Stimulated activated CD8-positive, alpha-beta memory T cell treated with anti-CD3 and anti-CD28 coated beads, Interleukin-2, amount 100 ng/mL, for 1 hour (primary cell): ENCODE measurements at places on chromosomes 5 and 9.

- no peak for DNase-seq
These were observed 130.9 kb downstream of the C9orf50 start for GRCh38 chr9:129489838-129490582.

DNA sequence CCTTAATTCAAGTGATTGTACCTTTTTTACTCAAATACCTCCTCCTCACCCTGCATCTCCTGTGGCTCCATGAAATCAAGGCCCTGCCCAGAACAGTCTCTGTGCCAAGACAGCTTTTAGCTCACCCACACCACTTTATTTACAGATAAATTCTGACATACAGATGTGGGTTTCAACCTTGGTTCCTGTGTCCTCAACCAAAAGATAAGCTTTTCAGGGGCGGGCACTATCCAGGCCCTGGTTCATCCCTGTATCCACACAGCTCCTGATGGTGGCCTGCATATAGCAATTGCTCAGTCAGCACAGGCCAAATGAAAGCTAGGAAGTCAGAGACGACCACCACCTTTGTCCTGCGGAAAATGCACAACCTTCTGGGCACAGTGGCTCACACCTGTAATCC is 8.3 kb downstream of the SHB start:
- no peak for DNase-seq

GRCh38 chr5:5422819-5423515 is 490 bp downstream of the ICE1 start:
- DNase-seq: no peak

DNA sequence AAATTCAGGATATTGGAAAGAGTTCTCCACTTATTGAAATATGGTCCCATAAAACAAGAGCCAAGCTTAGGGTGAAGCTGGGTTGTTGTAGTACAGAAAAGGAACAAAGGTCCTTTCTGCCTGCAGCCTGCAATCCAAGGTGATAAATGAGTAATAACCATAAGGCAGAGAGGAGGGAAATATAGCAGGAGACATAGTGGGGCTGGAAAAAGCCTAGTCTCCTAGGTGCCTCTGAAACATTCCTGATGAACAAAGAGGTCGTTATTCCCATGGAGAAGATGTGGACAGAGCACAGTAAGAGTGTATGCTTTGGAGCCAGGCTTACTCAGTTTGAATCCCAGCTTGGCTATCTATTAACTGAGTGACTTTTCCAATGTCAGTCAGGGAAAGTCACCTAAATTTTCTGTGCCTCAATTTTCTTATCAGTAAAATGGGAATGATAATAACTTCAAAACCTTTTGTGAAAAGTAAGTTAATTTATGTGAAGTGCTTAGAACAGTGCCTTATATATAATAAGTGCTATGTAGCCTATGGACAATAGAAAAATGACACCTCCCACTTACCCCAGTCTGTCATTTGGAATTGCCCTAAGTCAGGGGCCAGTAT is 110.8 kb upstream of the GRIN3A start:
- no peak for DNase-seq

- no peak for DNase-seq
These were observed 1.1 kb downstream of the HRCT1 start for GRCh38 chr9:35906923-35907699.

- no peak for DNase-seq
These were observed 148.3 kb upstream of the GHR start for GRCh38 chr5:42274913-42275312.

- DNase-seq: no peak
These were observed 132.4 kb downstream of the HACD4 start for GRCh38 chr9:20898885-20899554.

- DNase-seq: no peak
These were observed 136.7 kb downstream of the NUDT12 start for GRCh38 chr5:103425686-103426454.

DNA sequence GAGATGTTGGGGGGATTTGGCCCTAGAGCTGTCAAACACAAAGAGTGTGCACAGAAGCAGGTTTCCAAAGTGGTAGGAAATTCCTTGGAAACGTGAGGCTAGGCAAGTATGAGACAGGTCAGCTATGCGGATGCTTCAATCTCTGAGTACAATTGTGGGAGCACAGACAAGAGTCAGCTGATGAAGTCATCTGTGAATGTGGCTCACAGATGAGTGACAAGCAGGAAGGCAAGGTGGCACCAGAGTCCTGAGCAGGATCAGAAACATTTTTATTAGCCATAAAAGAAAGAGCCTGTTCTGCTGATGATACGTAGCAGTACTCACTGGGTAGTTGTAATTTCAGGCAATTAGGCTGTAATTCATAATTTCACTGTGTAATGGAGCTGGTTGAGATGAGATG is 117.0 kb downstream of the DCP2 start:
- DNase-seq: no peak
